ENCODE measurements at places on chromosomes 3 and 15.

DNA sequence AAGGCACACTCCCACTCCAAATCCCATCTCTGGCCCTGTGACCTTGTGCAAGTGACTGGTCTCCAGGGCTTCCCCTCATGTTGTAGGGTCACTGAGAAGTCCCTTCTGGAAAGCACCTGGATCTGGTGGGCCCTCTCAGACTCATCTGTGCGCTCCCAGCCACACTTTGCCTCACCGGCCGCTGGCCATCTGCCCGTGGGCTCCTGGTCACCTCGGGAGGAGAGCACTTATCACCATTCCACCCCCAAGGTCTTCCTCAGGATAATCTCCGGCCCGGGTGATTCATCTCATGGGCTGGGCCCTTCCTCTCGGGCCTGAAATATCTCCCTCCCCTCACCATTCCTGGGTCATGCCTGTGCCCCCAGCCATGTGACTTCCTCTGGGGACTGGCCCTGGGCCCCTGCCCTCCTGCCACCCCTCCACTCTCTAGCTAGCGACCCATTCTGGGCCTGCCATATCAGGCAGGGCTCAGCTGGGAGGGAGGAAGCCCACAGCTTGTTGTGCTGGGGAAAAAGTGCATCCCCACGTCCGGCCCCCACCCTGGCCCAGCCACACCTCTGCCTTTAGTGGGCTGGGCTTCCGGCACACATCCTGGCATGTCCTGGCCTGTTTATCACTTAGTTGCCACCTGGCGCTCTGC is 10.6 kb upstream of the WNT7A start:
- DNase-seq, result no peak

DNA sequence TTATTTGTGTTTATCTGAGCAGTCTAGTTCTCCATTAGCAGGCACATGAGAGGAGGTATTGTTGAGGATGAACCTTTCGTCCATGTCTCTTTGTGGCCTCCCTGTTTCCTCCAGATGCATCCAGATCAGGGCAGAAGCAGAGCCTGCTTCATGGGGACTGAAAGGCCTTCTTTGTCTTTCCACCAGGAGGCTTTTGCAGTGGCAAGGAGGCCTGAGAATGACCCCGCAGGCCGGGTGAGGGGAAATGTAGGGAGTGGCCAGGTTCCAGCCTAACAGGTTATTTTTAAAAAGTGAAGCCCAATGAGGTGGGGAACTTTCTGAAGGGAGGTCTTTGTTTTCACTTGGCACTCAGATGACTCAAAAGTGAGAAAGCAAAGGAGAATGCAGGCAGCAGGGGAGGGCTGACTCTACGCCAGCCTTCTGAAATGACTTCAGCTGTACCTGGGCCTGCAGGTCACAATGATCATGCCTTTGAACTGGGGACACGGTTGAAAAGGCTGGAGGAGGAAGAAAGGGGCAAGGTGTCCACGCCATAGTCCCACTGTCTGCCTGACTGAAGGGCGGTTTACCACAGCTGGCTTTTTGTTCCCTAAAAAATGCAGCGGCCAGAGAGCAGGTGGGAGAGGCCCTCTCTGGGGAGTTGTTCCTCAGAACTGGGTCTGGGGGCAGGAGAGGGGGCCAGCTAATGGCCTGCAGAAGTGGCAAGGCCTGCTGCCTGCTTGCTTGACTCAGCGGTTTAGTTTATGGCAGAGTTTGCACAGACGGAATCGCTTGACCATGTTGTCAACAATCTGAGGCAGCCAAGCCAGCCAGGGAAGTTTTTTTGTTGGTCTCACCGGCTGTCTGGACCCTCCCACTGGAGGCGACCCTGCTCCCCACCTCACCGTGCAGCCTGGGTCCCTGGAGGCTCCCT is 28.7 kb downstream of the CMTM7 start:
- DNase-seq, result no peak

DNA sequence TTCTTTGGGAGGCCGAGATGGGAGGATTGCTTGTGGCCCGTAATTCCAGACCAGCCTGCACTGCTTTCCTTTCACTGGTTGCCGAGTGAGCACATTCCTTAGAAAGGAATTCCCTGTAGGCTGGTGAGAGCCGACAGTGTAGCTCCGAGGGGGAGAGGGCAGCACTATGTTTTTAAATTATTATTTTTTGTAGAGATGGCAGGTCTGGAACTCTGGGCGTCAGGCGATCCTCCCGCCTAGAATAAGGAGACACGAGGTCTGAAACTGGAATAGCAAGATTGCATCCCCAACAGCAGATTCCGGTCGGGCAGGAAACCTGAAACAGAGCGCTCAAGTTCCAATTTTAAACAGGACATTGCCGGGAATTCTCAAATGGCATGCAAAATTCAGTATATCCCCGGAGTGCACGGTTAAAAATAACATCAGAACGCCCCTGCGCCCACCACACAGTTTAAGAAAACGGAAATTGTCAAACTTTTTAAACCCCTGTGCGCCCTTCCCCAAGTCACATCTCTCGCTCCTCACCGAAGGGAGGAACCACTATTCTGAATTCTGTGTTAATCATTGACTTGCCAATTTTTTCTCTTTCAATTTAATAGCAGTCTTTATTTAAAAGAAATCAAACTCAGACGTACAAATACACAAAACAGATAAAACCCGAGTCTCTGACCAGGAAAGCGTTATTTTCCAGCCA is 643 bp upstream of the RNU5B-1 start:
- DNase-seq, result no peak

DNA sequence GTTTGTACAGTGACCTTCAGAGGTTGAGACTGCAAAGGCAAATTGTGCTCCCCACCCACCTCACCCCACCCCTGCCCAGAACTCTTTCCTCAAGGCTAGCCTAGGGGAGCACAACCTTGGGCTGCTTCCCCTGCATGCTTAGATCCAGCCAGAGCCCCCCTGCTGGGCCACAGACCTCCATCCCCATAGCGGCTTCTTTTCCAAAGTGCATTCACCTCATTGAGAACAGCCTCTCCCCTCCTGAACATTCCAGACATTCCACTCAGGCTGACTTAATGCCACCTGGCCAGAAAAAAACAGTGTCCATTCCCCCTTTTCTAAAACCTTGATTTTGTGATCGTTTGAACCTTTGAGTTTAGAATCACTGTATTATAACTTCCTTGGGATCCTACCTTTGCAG is 124.4 kb upstream of the TOPAZ1 start:
- DNase-seq, result no peak

DNA sequence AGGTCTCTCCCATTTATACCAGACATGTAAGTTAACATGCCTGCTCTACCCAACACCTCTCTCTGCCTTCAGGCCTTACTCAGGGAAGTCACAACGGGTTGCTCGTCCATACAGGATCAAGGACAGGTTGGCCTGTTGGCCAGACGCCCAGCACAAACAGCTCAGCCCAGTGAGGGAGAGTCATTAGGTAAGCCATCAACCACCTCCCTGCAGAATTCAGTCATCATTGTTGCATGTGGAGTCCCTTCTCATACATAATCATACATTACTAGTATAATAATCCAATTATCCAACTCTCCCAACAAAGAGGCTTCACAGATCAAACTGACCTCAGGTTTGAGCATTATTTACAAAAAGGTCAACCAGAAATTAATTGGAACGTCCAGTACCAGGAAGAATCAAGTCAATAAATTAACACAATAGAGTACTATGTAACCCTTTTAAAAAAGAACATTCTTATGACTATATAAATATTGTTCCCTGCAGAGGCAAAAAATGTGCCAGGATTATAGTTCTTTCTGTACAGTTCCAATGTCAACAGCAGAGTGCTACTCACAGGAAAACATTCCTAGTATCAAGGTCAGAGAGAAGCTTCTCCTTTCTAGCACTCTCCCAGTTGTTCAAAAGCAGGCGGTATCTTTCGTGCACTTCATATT is 33.2 kb downstream of the HOMER2 start:
- DNase-seq, result peak; percentile 84

DNA sequence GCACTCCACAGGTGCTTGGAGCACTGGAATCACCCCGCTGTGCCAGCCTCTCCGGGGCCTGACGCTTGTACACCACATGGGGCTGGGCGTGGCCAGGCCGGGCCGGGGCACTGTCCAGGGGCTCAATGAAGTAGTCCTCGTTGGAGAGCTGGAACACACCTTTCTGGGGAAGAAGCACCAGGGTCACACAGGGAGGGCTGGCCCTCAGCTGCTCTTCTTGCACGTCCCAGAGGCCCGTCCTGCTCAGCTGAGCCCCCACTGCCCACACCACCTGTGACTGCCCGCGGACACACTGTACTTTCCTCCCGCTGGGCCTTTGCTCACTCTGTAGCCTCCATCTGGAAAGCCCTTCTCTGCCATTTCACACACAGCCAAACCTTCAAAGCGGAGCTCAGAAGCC is 13.3 kb downstream of the ADAMTS7 start:
- DNase-seq, result no peak

DNA sequence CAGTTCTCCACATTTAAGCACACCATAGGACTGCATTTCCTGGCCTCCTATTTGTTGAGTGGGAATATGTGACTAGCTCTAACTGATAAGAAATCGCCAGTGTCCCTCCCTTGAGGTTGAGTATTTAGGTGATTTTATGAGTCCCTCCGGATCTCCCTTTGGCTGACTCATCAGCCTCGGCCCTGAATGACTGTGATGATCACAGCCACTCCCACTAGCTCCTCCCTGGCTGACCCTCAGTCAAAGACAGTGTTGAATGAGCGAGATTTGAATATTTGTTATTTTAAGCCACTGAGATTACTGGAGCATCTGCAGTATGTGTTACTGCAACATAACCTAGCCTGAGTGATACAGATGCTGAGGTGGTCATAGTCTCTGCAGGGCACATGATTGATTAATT is 515.3 kb downstream of the EPHB1 start:
- DNase-seq, result no peak

- DNase-seq, result no peak
Measured at GRCh38 chr3:93924491-93924890, 49.2 kb downstream of the PROS1 start.

- no peak for DNase-seq
Measured at GRCh38 chr15:89912145-89912673, 543 bp downstream of the ARPIN start.

- no peak for DNase-seq
Measured at GRCh38 chr3:50486219-50486888, 17.1 kb downstream of the CACNA2D2 start.

GRCh38 chr15:83323296-83323711 is 38.8 kb upstream of the BNC1 start:
- no peak for DNase-seq

DNA sequence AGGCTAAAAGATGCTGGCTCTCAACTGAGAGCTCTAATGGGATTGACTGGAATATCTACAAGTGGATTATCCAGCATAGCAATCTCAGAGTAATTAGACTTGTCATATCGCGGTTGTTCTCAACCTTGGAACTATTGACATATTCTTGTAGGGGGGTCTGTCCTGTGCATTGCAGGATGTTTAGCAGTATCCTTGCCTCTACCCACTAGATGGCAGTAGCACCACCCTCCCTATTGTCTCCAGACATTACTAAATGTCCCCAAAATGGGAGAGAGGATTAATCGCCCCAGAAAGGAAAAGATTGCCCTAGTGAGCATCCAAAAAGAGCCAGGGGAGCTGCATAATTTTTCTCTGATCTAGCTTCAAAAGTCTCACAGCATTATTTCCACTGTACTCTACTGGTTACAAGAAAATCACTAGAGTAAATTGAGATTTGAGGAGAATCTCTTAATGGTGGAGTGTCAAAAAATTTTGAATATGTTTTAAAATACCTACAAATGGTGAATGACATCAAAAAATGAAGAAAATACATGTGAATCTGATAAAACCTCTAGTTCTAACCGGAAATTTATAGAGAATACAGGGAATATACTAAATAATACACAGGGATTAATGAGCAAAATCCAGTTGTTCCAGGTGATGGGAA is 388.2 kb upstream of the AGTR1 start:
- no peak for DNase-seq

DNA sequence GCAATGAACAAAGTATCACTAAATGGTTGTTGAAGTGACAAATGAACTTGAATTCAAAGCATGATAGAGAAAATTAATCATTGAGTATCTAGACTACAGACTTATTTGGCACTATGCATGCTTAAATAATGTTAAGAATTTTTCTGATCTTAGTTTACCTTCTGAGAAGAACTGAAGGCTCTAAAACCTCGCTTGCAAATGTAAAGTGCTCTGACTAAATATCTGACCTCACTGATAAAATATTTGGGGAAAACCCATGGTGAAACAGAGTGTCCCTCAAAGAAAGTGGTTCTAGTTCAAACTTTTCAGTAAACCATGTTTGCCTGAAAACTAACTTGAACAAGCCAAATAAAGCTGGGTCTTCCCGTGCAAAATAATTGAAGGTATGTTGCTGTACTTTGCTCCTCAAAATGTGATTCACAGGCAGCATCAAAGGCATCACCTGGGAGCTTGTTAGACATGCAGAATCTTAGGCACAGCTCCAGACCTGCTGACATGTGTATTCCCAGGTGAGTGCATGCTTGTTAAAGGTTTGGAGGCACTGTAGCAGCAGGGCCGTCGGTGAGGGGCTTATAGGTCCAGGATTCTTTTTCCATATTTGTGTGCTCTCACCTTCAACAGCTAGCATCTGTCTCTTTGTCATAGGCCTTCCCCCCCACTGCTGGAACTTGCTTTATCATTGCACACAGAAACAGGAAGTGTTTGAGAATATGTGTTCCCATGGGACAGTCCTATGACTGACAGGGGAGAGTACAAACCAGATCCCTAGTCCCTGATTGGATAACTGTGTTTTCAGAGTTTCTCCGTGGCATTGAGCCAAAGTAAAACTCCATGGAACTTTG is 524.2 kb upstream of the LMCD1 start:
- DNase-seq, result no peak

GRCh38 chr3:105526360-105527111 is 159.8 kb downstream of the ALCAM start:
- DNase-seq, result peak; percentile 64

GRCh38 chr15:80159811-80160569 is 7.2 kb downstream of the FAH start:
- no peak for DNase-seq

DNA sequence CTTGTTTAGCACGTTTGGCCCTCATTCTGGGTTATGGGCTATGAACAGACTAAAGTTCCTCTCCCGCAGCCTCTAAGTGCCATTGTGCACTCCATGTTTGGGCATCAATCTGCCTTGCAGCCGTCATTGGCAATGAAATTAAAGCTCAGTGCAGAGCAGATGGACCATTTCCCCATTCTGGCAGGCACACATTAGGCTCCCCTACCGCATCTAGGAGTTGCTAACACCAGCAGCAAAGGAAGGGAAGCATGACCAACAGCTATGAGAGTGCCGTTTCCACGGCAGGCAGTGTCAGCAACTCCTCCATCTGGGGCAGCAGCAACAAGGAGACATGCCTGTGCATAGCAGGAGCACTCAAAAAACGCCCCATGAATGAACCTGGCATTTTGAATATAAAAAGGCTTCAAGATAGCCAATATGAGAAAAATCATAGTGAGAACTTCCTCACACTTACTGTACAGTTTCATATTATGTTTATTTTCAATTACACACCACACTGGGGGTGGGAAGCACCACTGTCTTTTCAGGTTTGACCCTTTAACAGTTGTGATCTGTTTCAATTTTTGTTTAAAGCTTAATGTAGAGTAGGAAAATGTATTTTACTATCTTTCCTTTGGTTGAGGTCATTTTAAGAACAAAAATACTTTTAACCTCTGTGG is 218.7 kb downstream of the KCNMB2 start:
- DNase-seq, result no peak
